Left renal pelvis (tissue), 4 donors: ENCODE measurements at places on chromosomes 1 and 21. TPM values are rescaled to one million over a fixed set of nuclear protein-coding genes. Genes with fewer than 3 reads are reported as not detected.

The AKT3 gene
- 21.8 TPM for polyA plus RNA-seq

The NECTIN4 gene
- 7.3 TPM for polyA plus RNA-seq

The FCGR2B gene
- 0.70 TPM for polyA plus RNA-seq

The CCDC190 gene
- not detected for polyA plus RNA-seq

The TFAP2E gene
- polyA plus RNA-seq, result 1.2 TPM

The CD5L gene
- not detected for polyA plus RNA-seq

The ELF3 gene
- 35.2 TPM for polyA plus RNA-seq

The INSRR gene
- 1.5 TPM for polyA plus RNA-seq

The DCST2 gene
- 2.7 TPM for polyA plus RNA-seq
